ENCODE measurements at places on chromosomes 7 and 10.

DNA sequence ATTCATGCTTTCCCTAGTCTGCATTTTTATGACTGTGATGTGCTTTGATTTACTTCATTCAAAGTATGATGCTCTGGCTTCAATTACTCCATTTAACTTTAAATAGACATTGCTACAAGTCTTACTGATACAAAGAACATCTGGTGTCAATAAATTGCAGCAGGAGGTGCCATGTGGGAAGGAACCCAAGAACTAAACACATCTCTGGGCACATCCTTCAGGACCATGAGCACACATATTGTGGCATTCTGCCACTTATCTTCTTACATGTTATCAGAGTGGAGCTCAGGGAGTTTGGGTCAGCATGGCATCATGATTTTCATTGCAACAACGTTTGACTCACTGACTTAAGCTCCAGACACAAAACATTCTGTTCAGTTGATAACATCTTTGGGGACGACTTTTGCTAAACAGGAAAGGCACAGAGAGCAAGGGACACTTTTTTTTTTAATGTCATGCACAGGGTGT lies 227.0 kb downstream of the DKK1 start:
- no peak for DNase-seq

DNA sequence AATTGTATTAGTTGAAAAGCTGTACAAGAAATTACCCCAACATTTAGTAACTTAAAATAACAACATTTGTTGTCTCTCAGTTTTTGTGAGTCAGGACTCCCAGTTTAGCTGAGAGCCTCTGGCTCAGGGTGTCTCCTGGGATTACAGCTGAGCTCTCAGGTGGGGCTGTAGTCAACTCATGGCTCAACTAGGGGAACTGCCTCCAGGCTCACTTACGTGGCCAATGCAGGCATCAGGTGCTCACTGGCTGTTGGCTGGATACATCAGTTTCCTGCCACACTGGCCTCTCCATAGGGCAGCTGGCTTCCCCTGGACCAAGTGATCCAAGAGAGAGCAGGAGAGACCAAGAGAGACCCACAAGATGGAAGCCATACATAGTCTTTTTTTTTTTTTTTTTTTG lies 17.5 kb downstream of the CCNY start:
- no peak for DNase-seq

GRCh38 chr10:83648201-83648600 lies 491.1 kb upstream of the GHITM start:
- no peak for DNase-seq

GRCh38 chr7:152402384-152403250 lies 33.2 kb downstream of the KMT2C start:
- no peak for DNase-seq

GRCh38 chr7:85483177-85483576 lies 296.3 kb upstream of the SEMA3D start:
- no peak for DNase-seq

- no peak for DNase-seq
Observed at GRCh38 chr7:152382244-152382643, 53.6 kb downstream of the KMT2C start.

DNA sequence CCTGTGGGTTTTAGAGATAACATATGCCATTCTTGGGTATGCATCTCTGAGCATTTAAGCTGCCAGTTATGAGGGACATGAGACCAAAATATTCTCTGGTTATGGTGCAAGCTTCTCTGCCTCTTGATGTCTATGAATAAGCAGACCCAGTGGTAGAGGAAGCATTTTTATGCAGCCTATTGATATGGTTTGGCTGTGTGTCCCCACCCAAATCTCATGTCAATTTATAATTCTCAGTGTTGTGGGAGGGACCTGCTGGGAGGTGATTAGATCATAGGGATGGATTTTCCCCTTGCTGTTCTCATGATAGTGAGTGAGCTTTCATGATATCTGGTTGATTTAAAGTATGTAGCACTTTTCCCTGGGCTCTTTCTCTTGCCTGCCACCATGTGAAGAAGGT lies 187.2 kb downstream of the ARHGAP12 start:
- no peak for DNase-seq
